ENCODE measurements at places on chromosomes 1 and 21. TPM values are rescaled to one million over a fixed set of nuclear protein-coding genes. Genes with fewer than 3 reads are reported as not detected.

GRCh38 chr1:93675931-93676330 is 5.7 kb downstream of the BCAR3 start:
- peak; percentile 60 for DNase-seq

- no peak for DNase-seq
These were observed 28.1 kb downstream of the PTPN14 start for GRCh38 chr1:214523124-214523824.

DNA sequence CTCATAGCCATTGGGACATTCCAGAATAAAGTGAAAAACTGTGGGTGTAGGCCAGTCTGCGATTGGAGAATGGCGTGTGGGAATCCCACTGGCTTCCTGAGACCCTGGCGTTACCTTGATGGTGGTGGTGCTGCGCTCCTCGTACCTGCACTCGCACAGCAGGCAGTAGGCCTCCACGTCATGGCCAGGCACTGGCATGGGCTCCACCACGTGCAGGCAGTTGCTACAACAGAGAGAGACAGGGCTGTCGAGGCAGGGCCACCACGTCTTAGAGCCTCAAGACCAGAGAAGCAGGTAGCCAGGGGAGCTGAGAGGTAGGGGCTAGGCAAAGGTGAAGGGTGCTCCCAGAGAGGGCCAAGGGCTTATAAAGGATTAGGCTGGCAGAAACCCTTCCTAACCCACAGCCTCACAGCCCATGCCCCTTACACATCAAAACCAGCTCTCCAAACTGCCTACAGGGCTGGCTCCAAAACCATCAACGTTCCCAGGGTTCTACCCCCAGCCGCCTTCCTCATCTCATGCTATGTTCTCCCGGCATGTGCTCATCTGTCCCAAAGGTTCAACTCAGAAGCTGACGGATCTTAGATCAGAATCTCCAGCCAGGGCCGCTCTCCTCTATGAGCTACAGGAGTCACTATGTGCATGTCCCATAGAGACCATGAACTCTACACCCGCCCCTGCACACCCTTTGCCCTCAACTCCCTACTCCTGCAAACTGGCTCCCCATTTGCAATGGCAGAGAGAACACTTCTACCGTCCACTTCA is 7.5 kb downstream of the TMEM9 start:
- no peak for DNase-seq

- no peak for DNase-seq
These were observed 57.4 kb upstream of the PRRC2C start for GRCh38 chr1:171427852-171428471.

DNA sequence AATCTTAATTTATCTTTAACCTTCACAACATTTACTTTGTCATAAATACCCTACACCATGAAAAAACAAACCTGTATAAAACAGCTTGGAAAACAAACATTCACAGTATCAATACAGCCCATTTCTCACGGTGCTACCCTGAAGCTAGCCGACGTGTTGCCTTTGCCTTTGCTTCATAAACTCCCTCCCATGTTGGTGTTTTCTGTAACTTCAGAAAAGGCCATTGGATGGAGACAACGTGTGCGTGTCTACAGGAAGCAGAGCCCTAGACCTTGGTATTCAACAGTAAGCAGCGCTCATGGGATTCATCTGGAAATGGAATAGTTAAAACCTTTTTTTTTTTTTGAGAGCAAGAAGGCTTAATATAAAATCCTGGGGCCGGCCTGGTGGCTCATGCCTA is 7.2 kb upstream of the PRDM15 start:
- no peak for DNase-seq

DNA sequence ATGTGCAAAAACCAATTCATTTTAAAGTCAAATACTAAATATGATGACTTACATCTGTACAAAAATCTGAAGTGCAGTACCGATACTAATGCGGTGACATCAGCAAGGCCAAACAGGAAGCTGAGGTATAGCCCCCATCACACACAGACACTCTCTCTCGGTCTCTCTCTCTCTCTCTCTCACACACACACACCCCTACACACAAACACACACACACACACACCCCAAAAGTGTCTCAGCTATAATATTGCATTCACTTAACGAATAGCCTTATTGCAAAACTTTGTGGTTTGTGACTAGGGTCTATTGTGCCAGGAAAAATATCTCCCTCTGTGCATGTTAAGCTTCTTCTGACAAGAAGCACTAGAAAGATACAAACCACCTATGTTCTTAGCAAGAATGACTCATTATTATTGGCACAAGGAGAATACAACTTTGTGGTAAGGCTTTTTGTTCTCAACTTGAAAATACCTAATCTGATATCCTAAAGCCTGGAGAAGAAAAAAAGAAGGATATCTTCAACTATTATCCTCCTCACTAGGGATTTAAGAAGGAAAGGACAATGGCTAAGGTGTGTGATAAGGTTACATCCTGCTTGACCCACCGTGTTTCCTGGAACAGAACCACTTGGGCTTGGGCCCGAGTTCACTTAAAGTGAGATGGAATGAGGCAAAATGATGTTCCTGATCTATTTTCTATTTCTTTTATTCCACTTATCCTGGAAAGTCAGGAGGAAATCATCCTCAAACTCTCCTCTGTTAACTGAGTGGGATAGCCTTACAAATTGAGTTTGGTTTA is 107.1 kb downstream of the NIBAN1 start:
- peak; percentile 89 for DNase-seq

GBP7 gene
- not detected for total RNA-seq

CCDC27 gene
- not detected for total RNA-seq
